ENCODE measurements at places on chromosomes 11 and 22.

- DNase-seq = no peak
Observed at GRCh38 chr11:17391493-17392355, 3.3 kb upstream of the KCNJ11 start.

- DNase-seq = no peak
Observed at GRCh38 chr22:37675930-37676735, 697 bp downstream of the LGALS1 start.

GRCh38 chr11:33214187-33214586, 43.0 kb upstream of the HIPK3 start:
- no peak for DNase-seq

- DNase-seq = no peak
Observed at GRCh38 chr22:27896245-27896644, 22.8 kb downstream of the PITPNB start.

- DNase-seq = peak; percentile 12
Observed at GRCh38 chr11:68373189-68373814, 60.9 kb downstream of the LRP5 start.
